GM12864 (cell line): ENCODE measurements at places on chromosomes 1 and 21.

- peak; percentile 19 for DNase-seq
Measured at GRCh38 chr1:31848381-31848897, 32.6 kb upstream of the SPOCD1 start.

DNA sequence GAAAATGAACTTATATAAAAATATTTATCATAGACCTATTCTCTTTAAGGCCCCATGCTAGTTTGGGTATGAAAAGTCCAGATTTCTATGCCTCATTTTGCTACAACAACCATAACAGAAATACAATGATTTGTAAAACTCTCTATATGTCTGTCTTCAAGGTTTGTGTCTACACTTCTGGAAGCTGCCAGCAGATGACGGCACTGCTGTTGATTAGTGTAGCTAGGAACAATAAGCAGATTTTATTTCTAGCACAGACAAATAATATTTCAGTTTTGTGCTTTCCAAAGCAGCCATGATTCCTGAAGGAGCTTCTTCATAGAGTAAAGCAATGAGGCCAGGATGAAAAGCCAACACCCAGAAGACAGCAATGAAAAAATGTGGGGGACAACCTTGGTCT lies 779.6 kb upstream of the ADGRL2 start:
- DNase-seq: no peak

- no peak for DNase-seq
Measured at GRCh38 chr1:153798468-153798780, 23.2 kb downstream of the SLC27A3 start.

GRCh38 chr1:25037174-25038074 lies 107.3 kb upstream of the RUNX3 start:
- DNase-seq: no peak

GRCh38 chr1:198966519-198966918 lies 327.7 kb downstream of the PTPRC start:
- no peak for DNase-seq

DNA sequence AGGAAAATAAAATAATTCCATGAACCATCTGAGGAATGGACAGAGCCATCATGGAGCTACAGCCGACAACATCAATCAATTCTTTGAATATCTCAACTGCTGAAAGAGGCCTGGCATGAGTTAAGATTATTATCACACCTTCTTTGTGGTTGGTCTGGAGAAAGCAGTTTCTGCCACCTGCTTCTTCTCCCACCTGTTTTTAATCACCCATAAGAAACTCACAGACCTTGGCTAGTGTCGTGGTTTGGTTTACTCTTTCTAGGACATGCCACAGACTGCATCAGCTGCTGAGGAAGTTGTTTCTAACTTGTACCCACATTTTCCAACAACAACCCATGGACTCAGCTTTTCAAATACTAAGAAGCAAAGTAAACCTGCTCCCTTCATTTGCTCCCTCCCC lies 65.6 kb downstream of the NTPCR start:
- DNase-seq: no peak
